ENCODE measurements at places on chromosomes 3 and 15.

GRCh38 chr3:3625544-3626271, 173.5 kb upstream of the LRRN1 start:
- no peak for DNase-seq

DNA sequence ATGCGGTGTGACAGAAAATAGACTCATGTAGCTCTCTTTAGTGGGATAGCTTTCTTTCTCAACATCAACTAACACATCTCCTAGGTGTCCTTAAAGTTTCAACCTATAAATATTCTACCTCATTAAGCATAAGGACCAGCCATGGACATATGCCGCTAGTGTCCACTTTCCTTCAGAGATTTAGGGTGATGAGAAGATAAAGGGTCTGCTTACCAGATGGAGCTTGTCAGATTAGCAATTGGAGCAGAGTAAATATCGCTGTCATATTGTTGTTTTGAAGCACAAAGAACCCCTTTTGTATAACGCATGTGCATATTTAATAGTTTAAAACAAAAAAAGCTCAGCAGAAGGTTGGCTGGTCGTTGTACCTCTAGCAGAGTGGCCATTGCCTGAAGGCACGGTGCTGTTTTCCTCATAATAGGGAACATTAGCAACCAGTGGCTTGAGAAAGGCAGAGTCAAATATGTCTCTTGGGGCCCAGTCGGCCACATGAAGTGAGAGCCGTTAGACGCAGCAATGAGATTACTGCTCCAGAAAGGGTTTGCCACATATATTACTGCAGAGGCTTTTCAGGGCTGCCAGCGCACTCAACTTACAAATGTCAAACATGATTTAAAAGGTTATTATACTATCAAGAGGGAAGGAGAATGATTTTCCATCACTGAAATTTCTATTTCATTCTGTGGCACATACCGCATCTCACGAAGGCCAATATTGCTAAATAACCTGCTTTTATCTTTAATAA, 264.2 kb downstream of the ROBO2 start:
- DNase-seq = no peak

DNA sequence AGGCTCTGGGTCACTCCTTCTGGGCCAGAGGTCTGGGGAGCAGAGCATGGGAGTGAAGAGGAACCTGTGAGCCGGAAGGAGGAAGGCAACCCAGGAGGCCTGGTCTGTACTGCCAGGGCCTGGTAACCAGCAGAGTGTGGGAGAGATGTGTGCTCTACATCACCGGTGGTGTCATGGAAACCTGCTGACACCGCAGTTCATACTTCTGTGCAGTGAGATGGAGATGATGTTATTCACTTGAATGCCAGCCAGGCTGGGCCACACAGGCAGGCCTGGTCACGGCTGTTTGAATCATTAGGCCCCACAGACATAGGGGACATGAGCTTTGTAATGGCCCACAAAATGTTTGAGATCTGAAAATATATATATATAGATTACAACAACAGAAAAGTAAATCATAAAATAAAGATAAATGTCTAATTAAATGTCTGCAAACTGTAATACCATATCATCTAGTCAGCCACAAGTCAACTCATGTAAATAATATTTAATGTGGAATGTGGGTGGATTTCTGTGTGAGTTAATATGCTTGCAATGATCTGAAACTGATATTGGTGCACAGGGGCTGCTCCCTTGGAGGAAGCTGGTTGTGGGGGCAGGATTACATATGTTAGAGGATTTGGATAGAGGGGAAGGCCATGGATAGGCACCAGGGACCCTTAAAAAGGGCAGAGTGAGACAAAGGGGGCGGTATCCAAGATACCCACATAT, 108.5 kb upstream of the PFN2 start:
- DNase-seq = no peak

DNA sequence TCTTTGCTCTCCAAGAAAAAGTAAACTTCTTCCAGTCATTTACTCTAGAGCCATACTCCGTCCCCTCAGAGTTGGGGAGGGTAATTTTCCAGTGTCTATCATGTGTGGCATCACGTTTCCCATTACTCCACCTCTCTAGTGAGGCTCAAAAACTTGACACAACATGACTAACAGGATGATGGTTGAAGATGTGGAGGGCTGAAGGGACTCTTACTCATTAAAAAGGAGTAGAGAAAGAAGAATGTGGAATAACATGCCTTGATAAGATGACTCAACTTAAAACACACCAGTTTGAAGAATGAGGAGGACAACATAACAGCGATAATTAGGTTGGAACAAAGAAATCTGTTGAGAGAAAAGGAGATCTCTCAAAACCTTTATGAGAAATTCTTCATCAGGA, 894.3 kb downstream of the OTOL1 start:
- DNase-seq = no peak

- no peak for DNase-seq
Observed at GRCh38 chr15:78075490-78076230, 1.9 kb downstream of the TBC1D2B start.

DNA sequence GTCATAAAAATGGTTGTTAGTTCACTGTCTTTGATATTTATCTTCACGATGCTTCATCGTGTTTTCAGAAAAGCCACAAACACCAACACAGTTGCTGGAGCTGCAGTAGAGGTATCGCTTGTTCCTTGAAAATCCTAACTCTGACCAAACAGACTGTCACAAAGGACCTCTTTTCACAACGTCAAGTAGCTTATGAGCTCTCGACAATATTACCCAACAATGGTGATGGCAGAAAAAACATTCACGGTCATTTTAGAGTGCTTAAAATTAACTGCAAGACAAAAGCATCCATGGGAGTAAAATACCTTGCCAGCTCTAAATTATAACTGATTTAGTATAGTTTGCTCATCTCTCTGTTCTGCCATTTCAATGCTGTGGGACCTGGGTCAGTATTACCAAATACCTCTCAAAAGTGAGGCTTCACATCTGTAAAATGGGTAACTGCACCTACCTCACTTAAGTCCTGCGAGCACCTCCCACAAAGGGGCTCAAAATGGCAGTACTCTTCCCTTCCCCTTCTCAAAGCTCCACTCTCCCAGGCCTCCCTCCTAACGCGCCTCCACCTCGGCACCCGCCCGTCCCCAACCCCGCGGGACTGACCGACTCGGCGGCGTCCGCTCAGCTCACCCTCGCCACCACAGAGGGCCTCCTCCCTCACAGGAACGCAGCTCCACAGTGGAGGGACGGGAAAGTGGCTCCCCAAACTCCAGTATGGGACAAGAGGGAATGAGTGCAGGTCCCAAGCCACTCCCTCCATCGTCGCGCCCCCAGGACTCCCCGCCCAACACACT, 546 bp downstream of the TRIM59 start:
- no peak for DNase-seq

- no peak for DNase-seq
Observed at GRCh38 chr3:185029086-185029485, 123.8 kb downstream of the C3orf70 start.

- peak; percentile 52 for DNase-seq
Observed at GRCh38 chr15:76181705-76182107, 121.9 kb downstream of the TMEM266 start.

DNA sequence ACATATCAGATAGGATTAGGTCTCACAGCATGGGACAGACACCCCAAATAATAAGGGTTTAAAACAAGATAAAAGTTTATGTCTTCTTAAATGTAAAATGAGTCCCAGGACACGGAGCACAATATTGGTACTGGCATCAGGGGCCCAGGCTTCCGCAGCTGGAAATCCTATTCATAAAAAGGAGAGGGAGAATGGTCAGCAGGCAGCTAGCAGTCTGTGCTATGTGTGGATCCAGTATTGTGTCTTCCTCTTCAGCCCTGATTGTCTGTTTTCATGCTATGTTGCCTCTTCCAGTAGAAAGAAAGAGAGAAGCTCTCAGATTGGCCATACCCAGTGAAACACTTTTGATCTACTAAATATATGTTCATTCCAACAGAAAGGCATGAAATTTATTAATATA, 319.3 kb upstream of the SLCO3A1 start:
- no peak for DNase-seq

- DNase-seq = no peak
Observed at GRCh38 chr3:12508291-12508700, 24.0 kb downstream of the TSEN2 start.

- DNase-seq = peak; percentile 23
Observed at GRCh38 chr3:134312072-134312872, 61.6 kb upstream of the RYK start.

DNA sequence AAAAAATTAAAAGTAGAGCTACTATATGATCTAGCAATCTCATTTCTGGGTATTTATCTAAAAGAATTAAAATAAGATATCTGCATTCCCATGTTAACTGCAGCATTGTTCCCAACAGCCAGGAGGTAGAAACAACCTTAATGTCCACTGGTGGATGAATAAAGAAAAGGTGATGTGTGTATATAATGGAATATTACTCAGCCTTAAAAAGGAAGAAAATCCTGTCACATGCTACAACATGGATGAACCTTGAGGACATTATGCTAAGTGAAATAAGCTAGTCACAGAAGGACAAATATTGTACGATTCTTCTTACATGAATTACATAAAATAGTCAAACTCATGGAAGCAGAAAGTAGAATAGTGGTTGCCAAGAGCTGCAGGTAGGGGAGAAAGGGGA, 119.4 kb upstream of the BHLHE40 start:
- no peak for DNase-seq

DNA sequence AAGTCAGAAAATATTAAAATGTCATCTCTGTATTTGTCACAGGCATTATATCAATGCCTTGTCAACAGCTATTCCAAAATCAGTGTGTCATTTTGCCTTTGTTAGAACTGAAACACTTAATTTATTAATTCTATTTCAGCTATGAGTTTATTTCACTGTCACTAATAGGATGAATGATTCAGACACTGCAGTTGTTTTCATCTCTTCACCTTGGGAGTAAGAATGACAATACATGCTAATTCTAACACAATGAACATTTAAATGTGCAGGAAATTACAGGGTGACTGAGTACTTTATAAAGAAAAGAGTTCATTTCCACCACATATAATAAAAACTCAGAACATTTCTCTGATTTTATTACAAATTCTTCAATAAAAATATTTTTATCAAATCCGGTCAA, 109.7 kb downstream of the P2RY1 start:
- no peak for DNase-seq

- DNase-seq = no peak
Observed at GRCh38 chr15:78265137-78265460, 737 bp downstream of the DNAJA4 start.

DNA sequence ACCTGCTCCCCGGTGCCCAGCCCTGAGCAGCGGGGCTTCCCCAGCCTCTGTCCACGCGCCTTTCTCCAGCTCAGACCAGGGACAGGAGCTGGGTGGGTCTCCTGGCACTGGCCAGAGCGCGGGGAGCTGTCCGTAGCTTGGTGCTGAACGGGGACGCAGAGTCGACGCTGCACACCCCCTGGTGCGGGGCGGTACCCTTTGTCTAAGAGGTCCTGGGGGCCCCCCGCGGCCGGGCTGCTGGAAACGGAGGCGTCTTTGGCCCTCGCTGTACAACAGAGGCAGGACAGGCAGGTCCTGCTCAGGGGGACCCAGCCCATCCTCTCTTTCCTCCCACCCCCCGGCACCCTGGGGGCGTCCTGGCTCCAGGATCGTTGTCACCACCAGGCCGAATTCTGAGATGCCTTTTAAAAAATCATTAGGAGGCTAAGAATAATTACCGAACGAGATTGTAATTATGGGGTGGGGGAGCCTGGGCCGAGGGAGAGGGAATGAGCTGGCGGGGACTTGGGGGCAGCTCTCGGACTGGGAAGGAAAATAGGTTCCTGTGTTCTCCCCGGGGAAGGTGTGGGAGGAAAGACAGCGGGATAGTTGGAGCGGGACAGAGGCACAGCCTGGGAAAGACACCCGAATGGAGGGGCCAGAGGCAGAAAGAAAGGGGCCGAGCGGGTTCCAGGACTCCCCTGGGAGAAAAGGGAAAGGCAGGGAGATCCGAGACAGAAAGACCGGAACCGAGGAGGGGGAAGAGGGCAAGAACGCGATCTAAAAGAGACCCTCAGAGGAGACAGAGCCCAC, 4.1 kb upstream of the SKOR1 start:
- peak; percentile 65 for DNase-seq

- peak; percentile 7 for DNase-seq
Observed at GRCh38 chr15:41955807-41956525, 16.4 kb downstream of the EHD4 start.

DNA sequence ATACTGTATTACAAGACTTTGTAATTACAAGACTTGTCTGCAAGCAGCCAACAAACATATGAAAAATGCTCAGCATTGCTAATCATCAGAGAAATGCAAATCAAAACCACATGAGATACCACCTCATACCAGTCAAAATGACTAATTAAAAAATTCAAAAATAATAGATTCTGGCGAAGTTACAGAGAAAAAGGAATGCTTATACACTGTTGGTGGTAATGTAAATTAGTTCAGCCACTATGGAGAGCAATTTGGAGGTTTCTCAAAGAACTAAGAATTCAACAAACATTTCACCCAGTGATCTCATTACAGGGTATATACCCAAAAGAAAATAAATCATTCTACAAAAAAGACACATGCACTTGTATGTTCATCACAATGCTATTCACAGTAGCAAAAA, 617.5 kb upstream of the CCDC54 start:
- DNase-seq = no peak

- no peak for DNase-seq
Observed at GRCh38 chr3:63864965-63865327, 1.3 kb downstream of the ATXN7 start.

DNA sequence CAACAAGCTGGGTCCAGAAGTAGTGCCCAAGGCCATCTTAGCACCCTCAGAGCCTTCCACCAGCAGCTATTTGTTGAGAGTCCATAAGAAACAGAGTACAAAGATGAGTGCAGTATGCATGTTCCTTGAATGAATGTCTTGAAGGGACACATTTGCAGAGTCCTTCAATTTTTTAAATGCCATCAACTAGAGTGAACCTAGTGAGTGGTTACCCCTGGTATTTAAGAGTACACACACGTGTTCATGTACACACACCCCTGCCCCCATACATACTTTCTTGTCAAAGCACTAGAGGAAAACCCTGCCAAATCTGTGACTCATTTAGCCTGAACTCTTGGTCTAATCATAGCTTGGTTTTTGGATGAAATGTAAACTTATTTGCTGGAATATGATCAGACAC, 84.5 kb upstream of the GALNT15 start:
- DNase-seq = no peak

DNA sequence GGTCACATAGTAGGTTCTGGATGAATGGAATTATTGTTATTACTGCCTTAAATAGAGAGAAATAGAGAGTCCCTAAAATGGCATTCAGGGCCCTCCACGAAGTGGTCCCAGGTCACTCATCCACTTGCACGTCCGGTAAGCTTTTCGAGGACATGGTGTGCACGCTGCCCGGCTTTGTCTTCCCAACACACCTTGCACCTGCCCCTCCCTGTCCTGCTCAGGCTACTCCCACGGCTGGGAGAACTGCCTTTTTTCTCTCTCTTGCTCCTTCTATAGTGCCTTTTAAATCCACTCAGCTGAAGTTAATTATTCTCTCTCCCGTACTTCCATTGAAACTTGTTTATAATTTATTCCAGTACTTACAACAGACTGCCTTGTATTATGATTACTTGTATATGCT, 5.6 kb upstream of the DGKG start:
- DNase-seq = no peak

- DNase-seq = peak; percentile 64
Observed at GRCh38 chr3:12891985-12892839, 50.8 kb upstream of the RPL32 start.

- DNase-seq = no peak
Observed at GRCh38 chr3:138124188-138124587, 8.0 kb downstream of the A4GNT start.

Data from activated T-cell treated with anti-CD3 and anti-CD28 coated beads, Interleukin-2, amount 50 U/mL, for 48 hours (primary cell).